ENCODE measurements at places on chromosomes 7 and 10. TPM values are rescaled to one million over a fixed set of nuclear protein-coding genes. Genes with fewer than 3 reads are reported as not detected.
A peak's percentile ranks its signal among the peaks of the same experiment; 100 is the strongest.

TMEM229A gene
- 3.7 TPM for polyA plus RNA-seq

SYNPO2L gene
- polyA plus RNA-seq: 0.51 TPM

TAS2R4 gene
- polyA plus RNA-seq: 2.6 TPM

TCAF2 gene
- 0.99 TPM for polyA plus RNA-seq

DGKI gene
- 1.4 TPM for polyA plus RNA-seq

CALML5 gene
- polyA plus RNA-seq: not detected

TET1 gene
- polyA plus RNA-seq: 3.2 TPM

LRRC61 gene
- polyA plus RNA-seq: 22.8 TPM

LRRC17 gene
- polyA plus RNA-seq: 30.2 TPM

MAT1A gene
- 0.10 TPM for polyA plus RNA-seq

SFMBT2 gene
- 3.5 TPM for polyA plus RNA-seq

NUDT1 gene
- 25.6 TPM for polyA plus RNA-seq

- DNase-seq: no peak
Measured at GRCh38 chr7:128679920-128680319, 7.8 kb downstream of the GARIN1A start.

DNA sequence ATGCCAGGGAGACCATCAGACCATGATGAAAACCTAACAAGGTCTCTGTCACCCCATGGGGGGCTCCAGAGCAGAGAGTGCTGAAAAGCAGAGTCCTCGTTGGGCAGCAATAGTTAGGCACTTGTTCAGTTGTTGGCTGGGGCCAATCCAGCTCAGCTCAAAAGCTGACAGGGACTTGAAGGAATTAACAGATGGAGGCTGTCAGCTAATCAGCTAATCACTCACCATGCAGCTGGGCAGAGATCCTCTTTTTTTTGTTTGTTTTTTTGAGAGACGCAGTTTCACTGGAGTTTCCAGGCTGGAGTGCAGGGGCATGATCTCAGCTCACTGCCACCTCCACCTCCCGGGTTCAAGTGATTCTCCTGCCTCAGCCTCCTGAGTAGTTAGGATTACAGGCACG, 18.1 kb downstream of the CEP55 start:
- DNase-seq: no peak

- no peak for DNase-seq
Measured at GRCh38 chr10:95247881-95248583, 42.8 kb downstream of the PDLIM1 start.

DNA sequence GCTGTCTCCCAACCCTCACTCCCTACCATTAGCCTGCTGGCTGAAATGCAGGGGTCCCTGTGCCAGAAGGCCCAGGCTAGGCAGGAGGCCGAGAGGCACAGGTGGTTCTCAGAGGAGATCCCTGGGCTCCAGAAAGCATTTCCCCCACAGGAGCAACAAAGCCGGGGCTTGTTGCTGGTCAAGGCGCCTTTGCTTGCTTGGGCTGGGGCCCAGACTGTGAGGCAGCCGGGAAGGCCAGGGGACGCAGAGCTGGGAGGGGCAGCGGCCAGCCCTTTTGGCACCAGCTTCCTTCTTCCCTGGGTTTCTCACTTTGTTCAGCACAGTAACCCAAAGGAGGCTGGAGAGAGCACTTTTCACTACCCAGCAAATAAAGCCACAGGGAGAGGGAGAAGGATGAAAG, 48.6 kb downstream of the FBXW4 start:
- no peak for DNase-seq

DNA sequence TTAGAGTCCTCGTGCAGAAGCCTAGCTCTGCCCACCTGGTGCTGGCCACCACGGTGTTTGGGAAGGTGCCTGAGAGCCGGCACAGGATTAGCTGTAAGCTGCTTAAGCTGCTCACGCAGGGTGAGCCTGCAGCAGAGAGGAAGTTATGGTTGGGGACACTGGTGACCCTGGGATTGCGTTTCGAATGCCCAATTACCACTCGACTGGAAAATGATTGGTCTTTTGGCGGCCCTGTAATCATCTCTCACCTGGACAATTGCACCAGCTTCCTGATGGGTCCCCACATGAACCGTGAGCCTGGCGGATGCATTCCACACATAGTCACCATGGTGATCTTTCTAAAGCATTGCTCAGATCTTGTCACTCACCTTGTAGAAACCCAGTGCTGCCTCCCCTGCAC, 442.3 kb upstream of the ZMIZ1 start:
- no peak for DNase-seq

DNA sequence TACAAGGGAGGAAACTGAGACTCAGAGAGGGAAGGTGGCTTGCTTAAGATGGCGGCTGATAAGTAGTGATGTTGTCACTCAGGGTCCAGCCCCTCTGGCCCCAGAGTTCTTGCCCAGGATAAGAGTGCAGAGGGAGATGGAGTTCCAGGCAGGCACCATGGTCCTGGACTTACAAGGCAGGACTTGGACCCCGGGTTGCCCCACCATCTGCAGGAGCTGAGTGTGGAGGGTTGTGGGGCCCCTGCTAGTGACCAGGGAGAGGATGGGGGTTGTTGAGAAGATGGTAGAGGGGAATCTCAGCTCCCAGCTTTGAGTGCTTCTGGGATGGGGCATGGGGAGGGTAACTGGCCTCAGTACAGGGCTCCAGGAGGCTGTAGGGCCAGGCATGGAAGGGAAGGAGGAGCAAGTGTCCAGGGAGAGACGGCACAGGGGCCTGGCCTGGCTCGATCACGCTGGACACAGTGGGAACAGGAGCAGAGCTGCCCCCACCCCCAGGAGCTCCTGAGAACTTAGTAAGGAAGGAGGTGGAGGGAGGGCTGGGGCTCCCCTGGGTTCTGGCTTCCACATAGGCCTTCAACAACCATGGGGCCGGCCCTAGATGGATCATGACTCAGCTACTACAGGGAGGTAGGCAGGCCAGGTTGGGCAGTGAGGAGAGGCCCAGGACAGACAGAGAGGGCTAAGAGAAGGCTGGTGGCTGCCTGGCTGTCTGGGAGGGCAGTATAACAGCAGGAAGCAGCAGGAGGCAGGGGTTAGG, 28.2 kb downstream of the PPIF start:
- no peak for DNase-seq

GRCh38 chr10:42475168-42476098, 162.9 kb downstream of the ZNF33B start:
- DNase-seq: no peak

- no peak for DNase-seq
Measured at GRCh38 chr7:148211740-148212151, 378.8 kb upstream of the C7orf33 start.

DNA sequence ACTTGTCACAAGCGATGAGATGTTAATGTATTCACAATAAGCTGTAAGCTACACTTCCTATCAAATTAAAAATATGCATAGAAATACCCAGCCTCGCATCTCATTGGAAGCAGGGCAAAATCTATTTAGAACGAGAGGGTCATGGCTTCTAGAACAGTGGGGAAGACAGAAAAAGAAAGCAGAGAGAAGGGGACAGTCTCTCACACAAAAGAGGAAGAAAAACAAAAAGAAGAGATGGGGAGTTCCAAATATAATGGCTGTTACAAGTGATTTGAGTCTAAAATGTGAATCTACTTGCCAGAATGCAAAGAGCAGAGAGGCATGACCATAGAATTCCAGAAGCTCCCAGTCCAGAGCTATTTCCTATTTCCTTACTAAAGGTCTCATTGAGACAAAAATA, 13.8 kb downstream of the LRRN3 start:
- DNase-seq: no peak

- no peak for DNase-seq
Measured at GRCh38 chr10:8242295-8242872, 187.9 kb downstream of the GATA3 start.

GRCh38 chr10:43105102-43105955, 28.5 kb downstream of the RET start:
- peak; percentile 64 for DNase-seq

GRCh38 chr10:48806342-48806741, 121.7 kb downstream of the WDFY4 start:
- DNase-seq: no peak

GRCh38 chr7:93530701-93531100, 43.8 kb downstream of the CALCR start:
- DNase-seq: no peak

DNA sequence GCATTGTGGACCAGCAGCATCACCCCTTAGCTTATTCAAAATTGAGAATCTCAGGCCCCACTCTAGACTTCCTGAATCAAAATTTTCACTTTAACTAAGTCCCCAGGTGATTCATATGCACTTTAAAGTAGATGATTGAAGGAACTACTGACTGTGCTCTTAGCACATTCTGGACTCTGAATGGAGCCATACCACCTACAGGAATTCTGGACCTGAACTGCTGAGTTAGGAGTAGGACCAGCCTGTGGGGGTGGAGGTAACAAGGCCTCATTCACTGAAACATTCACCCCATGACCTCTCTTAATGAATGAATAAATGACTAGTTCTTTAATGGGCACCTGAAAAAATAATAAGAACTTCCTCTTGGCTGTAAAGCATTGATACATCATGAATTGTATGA, 7.3 kb downstream of the PDK4 start:
- no peak for DNase-seq

DNA sequence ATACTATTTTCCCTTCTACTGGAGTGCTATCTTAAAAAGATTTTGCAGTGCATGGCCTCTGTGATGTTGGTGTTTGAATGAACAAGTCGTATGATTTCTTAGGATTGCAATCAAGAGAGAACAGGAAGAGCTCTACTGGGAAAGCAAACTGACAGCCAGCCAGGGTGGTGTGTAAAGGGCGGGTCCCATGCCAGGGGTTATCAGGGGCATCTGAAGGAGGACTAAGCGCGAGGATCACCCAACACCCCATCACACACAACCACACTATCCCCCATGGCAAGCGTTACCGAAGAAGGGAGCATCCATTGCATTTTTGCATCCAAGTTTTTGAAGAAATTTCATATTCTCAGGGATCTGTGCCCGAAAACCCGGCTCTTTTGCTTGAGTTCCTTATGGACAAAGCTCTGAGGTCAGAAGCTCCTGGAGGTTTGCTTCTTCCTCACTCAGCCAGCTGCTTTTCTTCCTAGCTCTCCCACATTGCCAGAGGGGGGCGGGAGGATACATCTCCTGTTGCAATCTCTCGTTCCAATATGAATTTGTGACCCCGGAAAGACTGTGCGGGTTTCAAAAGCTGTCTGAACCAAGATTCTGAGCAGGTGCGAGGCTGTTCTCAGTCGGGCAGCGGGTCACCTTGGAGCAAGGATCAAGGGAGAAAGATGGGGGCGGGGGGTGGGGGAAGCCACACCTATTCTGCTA, 5.2 kb downstream of the NEUROD6 start:
- peak; percentile 47 for DNase-seq

DNA sequence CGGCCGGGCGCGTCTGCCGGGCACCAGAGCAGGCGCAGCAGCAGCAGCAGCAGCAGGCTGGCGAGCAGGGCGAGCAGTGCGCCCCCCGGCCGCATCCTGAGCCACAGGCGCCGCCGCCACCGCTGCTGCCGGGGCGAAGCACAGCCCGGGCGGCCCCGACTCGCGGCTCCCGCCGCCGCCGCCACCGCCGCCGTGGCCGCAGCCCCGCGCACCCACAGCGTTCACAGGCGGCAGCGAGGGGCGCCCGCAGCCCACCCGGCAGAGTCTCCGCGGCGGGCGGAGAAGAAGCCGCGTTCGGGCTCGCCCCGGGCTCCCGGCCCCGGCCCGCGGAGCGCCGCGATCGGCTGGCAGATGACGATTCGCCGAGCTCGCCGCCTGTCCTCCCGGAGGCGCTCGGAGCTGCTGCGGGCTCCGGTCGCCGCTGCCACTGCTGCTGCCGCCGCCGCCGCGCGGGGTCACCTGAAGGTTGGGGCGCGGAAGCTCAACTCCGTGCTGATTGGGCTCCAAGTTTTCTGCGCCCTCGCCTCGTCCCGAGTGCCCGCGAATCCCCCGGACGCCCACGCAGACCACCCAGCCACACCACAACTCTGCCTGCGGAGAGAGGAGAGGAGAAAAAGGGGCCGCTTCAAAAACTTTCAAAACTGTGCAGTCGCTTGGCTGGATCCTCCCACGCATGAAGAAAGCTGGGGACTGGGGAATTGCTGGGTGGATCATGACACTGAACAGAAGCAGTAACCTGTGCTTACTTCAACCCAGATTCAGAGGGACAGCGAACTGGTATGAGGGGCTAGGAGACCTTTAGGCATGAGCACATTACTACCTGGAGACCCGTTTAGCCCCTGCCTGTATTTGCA, at the start of gene ST8SIA6:
Gene ST8SIA6 (minus strand): TSS at position 435 of the 854 bp plus-strand sequence. CDS start 340 bp downstream, at position 95.
- DNase-seq: peak; percentile 29

DNA sequence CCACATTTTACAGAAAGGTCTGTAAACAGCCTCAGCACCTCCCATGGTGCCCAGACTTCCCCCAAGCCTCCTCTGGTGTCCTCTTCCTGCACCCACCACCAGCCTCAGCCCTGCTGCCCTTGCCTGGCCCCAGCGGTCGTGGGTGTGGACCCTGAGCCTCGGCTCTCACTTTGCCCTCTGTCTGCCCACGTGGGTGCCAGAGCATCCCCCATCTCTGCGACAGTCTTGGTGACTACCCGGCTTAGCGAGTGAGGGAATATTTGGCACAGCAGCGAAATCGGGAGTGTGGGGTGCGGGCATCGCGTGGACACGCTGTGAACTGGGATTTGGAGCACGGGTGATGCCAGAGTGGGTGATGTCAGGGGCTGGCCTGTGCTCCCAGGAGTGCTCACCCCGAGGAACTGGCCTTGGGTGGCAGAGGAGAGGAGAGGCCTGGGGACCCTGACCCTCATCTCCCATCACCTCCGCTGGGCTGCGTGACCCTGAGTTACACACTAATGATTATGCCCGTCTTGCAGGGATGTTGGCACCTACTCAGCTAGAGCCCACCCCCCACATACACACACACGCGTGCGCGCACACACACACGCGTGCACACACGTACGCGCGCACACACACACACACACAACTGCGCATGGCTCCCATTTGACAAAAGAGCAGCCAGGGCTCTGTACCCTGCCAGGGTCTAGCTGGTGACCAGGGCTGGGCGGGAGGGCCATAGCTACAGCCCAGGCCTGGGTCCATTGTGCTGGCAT, 8.7 kb downstream of the ELFN1 start:
- no peak for DNase-seq

- DNase-seq: no peak
Measured at GRCh38 chr7:44415510-44415909, 74.9 kb downstream of the NUDCD3 start.

GRCh38 chr7:6260291-6261187, 11.9 kb downstream of the CYTH3 start:
- no peak for DNase-seq

DNA sequence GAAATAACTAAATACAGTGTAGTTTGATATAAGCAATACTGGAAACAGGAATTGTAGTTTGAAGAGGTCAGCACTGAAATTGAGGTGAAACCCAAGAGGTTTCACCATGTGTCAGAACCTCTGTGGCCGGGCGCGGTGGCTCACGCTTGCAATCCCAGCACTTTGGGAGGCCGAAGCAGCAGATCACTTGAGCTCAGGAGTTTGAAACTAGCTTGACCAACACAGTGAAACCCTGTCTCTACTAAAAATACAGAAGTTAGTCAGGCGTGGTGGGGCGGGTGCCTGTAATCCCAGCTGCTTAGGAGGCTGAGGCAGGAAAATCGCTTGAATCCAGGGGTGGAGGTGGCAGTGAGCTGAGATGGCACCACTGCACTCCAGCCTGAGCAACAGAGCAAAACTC, 13.7 kb downstream of the AHCYL2 start:
- DNase-seq: no peak

All from large intestine (tissue), 12 donors.